ENCODE measurements at places on chromosomes 1 and 21.

- no peak for DNase-seq
Observed at GRCh38 chr1:168980180-168980579, 126.3 kb upstream of the ATP1B1 start.

DNA sequence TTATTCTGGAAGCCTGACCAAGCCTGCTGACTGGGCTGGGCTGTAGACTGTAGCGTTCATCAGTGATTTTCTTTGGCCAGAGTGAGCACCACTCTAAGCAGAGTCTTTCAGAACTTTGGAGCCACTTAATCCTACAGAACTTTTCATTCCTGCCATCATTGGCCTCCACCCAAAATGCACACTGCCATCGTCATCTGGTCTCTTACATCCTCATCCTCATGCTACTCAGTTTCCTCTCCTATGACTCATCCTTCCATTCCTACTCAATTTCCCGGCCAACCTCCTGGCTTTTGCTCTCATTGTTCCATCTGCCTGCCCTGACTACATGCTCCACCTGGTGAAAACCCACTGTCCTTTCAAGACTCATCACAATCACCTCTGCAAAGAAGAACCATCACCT is 233.8 kb upstream of the USP25 start:
- DNase-seq, result no peak

GRCh38 chr1:170881268-170882265 is 53.8 kb upstream of the MROH9 start:
- DNase-seq, result peak; percentile 14

DNA sequence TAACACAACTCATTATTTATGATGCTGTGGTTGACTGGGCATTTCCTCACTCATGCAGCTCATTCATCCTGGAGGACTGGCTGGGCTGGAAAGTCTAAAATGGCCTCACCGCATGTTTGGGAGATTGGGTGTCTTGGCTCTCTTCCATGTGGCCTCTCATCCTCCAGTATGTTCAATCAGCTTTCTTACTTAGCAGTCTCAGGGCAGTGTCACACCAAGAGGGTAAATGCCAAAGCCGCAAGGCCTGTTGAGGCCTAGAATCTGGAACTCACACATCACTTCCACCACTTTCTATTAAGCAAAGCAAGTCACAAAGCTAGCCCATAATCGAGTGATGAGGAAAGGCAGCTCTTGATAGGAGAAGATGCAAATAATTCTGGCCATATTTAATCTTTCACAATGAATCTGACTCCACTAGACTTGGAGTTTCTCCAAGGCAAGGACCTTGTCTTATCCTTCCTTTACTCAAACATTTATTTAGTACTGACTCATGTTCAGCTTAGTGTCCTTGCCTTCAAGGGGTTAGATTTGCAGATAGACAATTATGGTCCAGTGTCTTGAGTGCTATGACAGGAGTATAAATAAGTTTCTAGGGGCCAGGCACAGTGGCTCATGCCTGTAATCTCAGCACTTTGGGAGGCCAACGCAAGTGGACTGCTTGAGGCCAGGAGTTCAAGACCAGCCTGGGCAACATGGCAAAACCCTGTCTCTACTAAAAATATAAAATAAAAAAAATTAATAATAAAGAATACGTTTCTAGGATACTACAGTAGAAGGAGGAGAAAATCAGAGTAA is 45.1 kb downstream of the TMEM53 start:
- DNase-seq, result no peak

- no peak for DNase-seq
Observed at GRCh38 chr1:219476716-219477115, 136.2 kb downstream of the ZC3H11B start.

GRCh38 chr1:2314803-2315673 is 76.3 kb downstream of the MORN1 start:
- peak; percentile 65 for DNase-seq

GRCh38 chr1:169113613-169114119 is 7.2 kb downstream of the ATP1B1 start:
- DNase-seq, result no peak

GRCh38 chr1:231000201-231000600 is 21.3 kb downstream of the ARV1 start:
- no peak for DNase-seq

GRCh38 chr21:41562101-41563000 is 54.4 kb upstream of the TMPRSS2 start:
- no peak for DNase-seq

DNA sequence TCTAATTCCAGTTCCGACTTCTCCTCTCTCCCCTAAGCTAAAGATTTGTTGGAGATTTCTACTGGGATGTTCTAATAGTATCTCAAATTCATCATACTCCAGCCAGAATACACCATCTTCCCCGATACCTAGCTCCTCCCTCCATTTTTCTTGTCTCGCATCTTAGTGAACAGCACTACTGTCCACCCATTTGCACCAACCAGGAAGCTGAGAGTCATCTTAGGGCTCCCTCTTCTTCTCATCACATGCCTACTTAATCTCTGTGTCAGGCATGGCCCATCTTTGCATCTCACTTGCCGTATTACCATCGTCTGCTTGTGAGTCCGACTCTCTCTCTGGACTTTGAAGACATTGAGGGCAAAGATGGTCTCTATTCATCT is 3.5 kb upstream of the TRIM63 start:
- DNase-seq, result no peak

GRCh38 chr1:162186026-162186374 is 116.5 kb downstream of the NOS1AP start:
- DNase-seq, result no peak

- no peak for DNase-seq
Observed at GRCh38 chr1:109270623-109271317, 12.2 kb downstream of the PSRC1 start.

DNA sequence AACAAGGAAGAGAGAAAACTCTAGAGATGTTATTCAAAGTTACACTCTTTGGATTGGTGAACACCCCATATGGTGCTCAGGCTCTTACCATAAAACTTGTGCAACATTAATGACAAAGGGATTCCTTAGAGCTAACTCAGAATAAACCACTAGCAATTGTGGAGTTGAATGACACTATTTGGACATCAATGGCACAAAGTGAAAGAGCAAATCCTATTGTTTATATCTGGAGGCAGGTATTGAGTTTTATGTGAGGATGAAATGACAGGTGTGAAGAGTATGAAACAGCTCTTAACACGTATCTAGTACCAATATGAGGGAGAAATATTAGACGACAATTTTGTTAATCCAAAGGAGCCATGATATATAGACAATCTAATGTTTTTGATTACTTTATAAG is 584.9 kb upstream of the PBX1 start:
- DNase-seq, result no peak

DNA sequence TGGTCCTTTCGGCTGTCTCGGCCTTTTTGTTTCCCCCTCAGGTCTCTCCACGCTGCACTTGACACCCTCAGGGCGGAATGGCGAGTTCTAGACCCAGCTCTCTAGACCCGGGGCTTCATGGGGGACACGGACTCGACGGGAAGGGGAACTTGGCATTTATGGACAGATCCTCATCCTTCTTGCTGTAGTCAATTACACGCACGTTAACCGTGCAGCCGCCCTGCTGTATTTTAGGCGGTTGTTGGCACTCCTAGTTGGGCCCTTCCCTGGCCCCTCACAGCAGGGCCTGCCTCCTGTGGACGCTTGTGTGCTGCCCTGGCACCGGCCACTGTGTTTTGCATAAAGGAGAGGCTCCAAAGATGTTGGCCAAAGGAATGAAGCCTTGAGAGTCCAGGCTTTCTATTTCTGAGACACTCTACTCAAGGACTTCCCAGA is 558 bp upstream of the BTG3 start:
- DNase-seq, result peak; percentile 77

GRCh38 chr1:77322061-77322900 is 40.5 kb downstream of the AK5 start:
- no peak for DNase-seq

- DNase-seq, result no peak
Observed at GRCh38 chr1:3671371-3672180, 19.3 kb downstream of the TP73 start.

- no peak for DNase-seq
Observed at GRCh38 chr21:36738489-36739126, 39.7 kb downstream of the SIM2 start.

DNA sequence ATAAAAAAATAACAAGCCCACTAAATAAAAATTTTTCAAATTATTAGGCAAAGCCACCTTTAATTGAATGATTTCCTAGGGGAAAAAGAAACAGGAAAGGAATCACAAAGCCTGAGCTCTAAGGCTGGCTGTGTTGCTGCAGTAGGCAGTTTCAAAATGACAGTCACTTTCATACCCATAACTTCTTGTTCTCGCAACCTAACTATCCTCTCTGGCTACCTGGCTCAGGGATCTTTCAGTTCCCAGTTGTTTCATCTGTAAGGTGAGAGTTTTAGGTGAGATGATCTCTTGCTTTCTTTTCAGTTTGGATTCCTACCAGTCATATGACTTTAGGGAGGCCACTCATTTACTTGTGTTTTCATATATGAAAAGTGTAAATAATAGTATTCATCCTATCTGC is 226.1 kb downstream of the ASTN1 start:
- DNase-seq, result no peak

DNA sequence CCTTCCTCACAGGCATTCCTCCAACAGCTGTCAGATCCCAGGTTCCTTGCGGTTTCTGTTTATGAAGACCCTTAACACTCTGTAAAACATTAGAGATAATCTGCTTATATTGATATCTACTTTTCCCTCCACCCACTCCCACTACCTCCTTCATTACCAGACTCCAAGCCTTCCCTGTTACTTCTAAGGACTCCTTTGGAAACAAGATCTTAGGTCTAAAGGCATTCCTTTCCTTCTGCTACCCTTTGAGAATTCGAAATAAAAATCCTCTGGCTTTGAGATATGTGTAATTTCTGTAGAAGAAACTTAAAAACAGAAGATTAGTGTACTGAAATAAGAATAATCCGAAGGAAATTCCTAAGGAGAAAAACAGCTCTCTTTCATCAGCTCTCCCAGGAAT is 23.7 kb upstream of the LYPLAL1 start:
- no peak for DNase-seq

GRCh38 chr1:22127248-22127647 is 15.6 kb downstream of the WNT4 start:
- peak; percentile 58 for DNase-seq

GRCh38 chr1:88549536-88549935 is 134.5 kb upstream of the PKN2 start:
- DNase-seq, result no peak

DNA sequence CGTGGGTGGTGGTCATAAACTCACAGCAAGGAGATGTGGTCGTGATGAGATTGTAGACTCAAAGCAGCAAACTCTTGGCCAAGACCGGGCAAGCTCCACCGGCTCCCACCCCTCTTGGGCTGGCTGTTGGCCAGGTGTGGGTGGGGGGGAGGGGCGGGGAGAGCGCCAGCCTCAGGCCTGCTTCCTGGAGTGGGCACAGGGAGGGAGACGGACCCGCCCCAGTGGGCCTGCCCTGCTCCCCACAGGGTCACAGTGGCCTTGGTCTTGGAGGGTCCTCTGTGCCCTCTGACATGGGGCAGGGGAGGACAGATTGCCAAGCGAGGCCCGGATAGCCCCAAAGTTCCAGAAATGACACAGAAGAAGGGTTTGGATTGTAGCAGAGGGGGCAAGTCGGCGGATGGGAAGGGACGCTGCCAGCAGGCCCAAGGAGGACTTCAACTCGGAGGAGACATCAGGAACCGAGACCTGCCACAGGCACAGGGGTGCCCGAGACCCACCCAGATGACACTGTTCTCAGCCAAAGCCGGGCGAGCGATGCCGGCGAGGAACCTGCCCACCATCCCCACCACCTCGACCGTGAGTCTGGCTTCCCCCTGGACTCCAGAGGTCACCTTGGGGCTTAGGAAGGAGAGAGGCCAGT is 85.4 kb upstream of the ACTRT2 start:
- DNase-seq, result no peak

DNA sequence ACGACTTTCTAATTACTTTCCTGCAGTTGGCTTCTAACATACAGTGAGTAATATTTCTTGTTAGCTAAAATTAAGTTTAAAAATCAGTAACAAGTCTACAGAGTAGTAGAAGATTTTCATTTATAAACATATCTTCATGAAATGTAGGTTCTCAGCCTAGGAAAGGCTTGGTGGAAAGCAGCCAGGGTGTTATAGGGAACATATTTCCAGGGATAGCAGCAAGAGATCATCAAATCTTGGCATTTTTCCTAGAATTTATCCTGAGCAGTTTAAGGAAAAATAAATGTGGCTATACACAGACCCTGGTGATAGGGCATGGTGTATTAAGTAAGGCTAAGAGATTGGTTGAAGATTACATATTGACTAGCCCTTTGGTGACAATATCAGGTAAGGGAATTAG is 203.5 kb upstream of the NEGR1 start:
- no peak for DNase-seq

DNA sequence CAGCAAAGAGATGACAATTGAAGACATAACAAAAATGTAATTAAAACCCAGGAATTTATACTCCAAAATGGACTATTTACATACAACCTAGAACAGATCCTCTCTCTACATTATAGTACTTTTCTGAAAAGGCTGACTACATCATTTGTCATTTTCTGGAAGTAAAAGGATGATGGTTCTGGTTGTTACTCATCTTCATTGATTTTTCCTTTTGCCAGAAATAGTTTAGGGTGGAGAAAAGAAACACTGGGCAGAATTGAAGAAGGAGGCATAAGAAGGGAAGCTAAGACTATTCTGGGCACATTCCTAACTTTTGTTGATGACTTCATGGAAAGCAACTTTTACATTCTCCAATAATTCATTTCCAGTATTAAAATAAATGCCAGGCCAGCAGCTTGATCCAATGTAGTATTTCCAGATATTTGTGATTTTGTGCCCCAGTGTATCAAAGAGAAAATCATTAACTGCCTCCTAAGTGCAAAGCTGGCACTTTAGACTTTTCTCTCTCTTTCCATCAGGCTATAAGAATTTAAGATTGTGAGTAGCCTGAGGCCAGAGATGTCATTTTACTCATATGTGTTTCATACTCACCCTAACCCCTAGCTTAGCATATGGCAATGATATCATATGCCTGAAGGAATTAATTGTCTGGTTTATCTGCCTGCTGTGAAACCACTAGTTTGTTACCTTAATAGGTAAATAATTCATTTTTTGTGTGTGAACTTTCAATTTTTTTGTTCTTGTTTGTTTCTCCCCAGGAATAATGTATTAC is 369.5 kb upstream of the LYPLAL1 start:
- no peak for DNase-seq

GRCh38 chr1:119978018-119978505 is 81.7 kb upstream of the ADAM30 start:
- no peak for DNase-seq

- DNase-seq, result peak; percentile 74
Observed at GRCh38 chr1:39105841-39106765, 80.0 kb downstream of the NDUFS5 start.

GRCh38 chr21:29293495-29293894 is 5.2 kb upstream of the BACH1 start:
- no peak for DNase-seq

- DNase-seq, result no peak
Observed at GRCh38 chr21:26570203-26570602, 2.9 kb downstream of the CYYR1 start.

GRCh38 chr1:117534995-117535467 is 70.8 kb upstream of the TENT5C start:
- DNase-seq, result peak; percentile 66

- DNase-seq, result no peak
Observed at GRCh38 chr1:56150441-56151215, 428.7 kb downstream of the PLPP3 start.

- DNase-seq, result no peak
Observed at GRCh38 chr21:28742527-28742926, 250.2 kb downstream of the LTN1 start.
